ENCODE measurements at places on chromosomes 6 and 20. TPM values are rescaled to one million over a fixed set of nuclear protein-coding genes. Genes with fewer than 3 reads are reported as not detected.

Gene RIPOR2
- total RNA-seq: 128 TPM

Gene PIM1
- 107 TPM for total RNA-seq

Gene FERMT1
- total RNA-seq: under 0.01 TPM

Gene SLC32A1
- 0.21 TPM for total RNA-seq

Gene SLCO4A1
- 0.73 TPM for total RNA-seq

Gene TBXT
- not detected for total RNA-seq

Gene LPA
- total RNA-seq: not detected

Gene GLP1R
- 0.10 TPM for total RNA-seq

Gene GTF3C6
- total RNA-seq: 16.5 TPM

Gene PPP1R14C
- total RNA-seq: 0.21 TPM

Gene MAS1L
- not detected for total RNA-seq

Gene ULBP1
- 0.10 TPM for total RNA-seq

Gene ARFGAP1
- total RNA-seq: 36.4 TPM

Gene SOBP
- 0.10 TPM for total RNA-seq

Gene TRIM40
- total RNA-seq: 1.4 TPM

Gene LHFPL5
- total RNA-seq: not detected

Gene SALL4
- not detected for total RNA-seq

Gene CDKAL1
- total RNA-seq: 26.6 TPM

Measured in mononuclear cell (primary cell).